ENCODE measurements at places on chromosomes 2 and 18.
A peak's percentile ranks its signal among the peaks of the same experiment; 100 is the strongest.

- DNase-seq: no peak
Measured at GRCh38 chr2:101893681-101894381, 97.9 kb upstream of the IL1R2 start.

GRCh38 chr2:43227830-43228281 is 1.4 kb upstream of the ZFP36L2 start:
- DNase-seq: no peak

DNA sequence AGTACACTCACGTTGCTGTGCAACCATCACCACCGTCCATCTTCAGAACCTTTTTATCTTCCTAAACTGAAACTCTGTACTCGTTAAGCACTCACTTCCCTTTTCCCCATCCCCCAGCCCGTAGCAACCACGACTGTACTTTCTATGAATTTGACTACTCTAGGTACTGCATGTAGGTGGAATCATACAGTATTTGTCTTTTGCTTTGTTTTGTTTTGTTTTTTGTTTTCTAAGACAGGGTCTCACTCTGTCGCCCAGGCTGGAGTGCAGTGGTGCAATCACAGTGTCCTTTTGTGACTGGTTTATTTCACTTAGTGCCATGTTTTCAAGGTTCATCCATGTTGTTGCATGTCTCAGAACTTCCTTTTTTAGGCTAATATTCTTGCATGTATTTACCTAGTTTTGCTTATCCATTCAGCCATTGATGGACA is 7.0 kb upstream of the TYMS start:
- no peak for DNase-seq

DNA sequence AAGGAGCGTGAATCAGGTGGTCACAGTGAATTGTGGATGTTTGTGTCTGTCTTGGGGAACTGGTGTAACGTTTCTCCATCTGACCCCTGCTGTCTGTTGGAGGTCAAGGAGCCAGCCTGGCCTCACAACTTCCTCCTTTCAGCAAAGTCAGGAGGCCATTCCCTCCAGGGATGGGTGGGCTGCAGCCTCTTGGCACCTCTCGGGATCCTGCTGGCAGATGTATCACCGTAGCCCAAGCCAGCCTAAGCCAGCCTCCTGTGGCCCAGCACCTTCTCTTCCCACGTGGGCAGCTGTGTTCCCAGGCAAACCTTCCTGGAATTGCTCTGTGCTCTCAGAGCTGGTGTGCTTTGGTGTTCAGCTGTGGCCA is 30.5 kb downstream of the HPCAL1 start:
- peak; percentile 34 for DNase-seq

DNA sequence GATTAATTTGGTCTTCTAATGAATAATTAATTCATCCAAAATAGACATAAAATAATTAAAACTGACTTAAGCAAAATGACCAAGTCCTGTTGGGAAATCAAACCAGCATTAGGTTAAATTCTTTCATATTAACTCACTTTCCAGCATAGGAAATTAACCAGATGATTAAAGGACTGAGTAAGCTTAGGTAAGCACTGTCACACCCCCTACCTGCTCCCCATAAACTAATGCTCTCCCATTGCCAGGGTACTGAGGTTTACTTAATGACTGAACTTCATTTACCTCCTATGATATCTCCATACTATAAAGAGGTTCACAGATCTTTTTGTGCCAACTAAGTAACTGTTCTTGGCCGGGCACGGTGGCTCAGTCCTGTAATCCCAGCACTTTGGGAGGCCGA is 13.7 kb downstream of the DSC2 start:
- no peak for DNase-seq

- DNase-seq: peak; percentile 54
Measured at GRCh38 chr18:46071653-46072375, at the start of gene PSTPIP2. PSTPIP2 (minus strand) TSS chr18:46072260; CDS start chr18:46072188, 72 bp downstream.

GRCh38 chr2:48049371-48049770 is 143.1 kb upstream of the FBXO11 start:
- peak; percentile 55 for DNase-seq

GRCh38 chr2:63654959-63655358 is 66.2 kb downstream of the MDH1 start:
- DNase-seq: no peak

DNA sequence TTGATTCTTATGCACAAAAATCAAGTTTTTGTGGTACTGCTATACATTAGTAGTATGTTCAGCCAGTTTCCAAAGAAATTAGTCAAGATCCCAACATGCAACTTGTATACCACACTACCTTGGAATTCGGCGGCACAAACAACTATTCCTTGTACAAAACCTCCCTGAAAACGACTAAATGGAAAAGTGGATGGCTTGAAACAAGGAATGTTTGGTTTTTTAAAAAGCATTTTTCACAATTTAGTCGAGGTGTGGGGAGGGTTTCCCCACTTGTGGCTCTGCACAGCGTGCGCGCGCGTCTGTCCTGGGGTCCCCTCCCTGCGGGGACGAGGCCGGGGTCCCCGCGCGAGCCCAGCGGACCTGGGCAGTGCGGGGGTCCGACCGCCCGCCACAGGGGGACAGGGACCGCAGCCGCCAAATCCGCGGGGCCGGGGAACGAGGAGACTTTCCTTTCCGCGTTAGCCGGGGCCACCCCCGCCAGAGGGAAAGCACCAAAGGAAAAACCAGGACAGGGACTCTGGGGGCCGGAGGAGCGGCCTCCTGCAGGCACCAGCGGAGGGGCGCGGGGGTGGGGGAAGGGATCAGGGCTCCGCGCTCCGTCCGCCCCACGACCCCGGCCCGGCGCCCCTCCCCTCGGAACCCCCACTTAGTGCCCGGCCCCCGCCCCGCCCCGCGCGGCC is 534 bp upstream of the SOCS6 start:
- DNase-seq: peak; percentile 59

GRCh38 chr18:6423289-6423688 is 8.6 kb upstream of the L3MBTL4 start:
- DNase-seq: no peak

GRCh38 chr2:190173392-190173791 is 110.9 kb upstream of the MSTN start:
- no peak for DNase-seq

DNA sequence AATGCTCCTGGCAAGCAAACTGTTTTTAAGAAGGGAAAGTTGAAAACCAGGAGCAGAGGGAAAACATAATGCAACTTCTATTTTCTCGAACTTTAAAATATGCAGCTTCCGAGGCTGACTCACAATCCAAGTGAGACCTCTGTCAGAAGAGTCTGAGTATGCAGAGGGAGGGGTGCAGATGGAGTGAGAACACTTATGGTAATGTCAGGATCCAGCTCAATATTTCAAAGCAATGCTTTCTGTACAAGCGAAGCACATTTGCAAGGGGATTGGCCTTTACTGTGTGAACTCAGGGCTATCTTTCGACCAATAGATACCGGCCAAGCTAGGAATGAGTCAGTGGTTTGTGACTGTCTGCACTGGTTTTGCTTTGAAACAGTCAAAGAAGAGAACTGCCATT is 242.7 kb downstream of the CNTNAP5 start:
- DNase-seq: no peak

DNA sequence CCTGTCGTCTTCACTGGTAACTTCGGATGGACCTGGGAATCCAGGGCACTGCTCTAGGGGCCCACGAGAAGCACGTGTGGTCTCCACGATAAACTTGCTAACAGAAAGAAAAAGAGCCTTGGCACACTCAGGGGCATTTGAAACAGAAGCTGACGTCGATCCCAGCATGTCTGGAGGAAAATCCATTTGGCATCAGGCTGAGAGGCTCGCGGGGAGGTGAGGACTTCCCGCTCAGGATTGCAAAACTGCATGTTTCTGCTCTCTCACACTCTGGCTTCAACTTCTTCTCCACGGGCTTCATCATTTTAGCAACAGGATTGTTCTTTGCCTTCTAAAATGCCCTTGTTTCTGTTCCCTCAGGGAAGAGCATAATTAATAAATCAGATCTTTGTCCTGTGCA is 181.7 kb upstream of the COPS8 start:
- DNase-seq: no peak

DNA sequence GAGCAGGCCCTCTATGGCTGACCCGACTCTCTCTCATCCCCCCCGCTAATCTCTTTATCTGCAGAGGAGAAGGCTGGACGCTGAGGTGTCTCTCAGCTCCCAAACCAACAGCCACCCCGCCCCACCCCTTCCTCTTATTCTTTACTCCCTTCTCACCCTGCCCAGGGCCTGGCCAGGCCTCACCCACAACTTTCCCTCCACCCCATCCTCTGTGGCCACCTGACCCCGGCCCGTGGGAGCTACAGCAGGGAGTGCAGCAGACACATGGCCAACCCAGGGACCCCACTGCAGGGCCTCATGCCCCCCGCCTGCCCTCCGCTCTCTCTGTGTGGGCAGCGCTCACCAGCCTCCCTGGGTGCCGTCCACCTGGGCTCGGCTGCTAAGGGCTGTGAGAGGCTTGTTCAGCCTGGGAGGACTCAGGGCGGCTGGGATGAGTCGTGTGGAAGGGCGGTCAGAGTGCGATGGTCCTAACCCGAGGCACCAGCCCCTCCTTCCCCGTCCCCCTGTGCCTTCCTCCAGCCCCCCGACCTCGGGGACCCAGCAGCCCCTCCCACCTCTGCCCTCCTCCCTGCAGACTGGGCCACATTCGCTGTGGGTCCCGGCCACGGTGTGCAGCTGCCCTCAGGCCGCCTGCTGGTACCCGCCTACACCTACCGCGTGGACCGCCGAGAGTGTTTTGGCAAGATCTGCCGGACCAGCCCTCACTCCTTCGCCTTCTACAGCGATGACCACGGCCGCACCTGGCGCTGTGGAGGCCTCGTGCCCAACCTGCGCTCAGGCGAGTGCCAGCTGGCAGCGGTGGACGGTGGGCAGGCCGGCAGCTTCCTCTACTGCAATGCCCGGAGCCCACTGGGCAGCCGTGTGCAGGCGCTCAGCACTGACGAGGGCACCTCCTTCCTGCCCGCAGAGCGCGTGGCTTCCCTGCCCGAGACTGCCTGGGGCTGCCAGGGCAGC is 6.8 kb downstream of the NEU4 start:
- DNase-seq: peak; percentile 35

DNA sequence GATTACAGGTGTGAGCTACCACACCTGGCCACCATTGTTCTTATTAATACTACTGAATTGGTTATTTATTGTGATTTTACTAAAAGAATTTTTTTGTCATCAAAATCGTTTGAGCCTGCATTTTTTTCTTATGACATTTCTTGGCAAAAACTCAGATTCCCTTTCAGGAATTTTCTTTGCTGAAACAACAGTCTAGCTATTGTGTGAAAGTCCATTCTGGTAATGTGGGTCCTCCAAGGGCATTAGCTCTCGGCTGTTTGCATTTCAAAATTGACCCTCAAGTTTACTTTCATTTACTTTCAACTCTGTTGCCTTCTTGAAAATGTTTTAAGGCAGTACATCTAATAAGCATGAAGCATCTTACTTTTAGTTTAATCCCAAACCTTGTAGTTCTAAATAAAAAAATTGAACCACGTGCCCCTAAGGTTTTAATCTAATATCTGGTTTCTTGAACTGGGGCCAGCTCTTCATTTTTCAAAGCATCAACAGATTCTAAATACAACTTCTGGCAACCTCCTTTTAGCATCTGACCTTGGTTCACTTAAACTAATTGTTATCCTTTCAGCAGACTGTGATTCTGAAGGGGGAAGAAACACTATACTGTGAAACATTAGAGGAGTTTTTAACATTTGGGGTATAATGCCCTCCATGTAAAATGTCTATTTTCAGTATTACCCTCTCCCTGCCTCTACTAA is 325.2 kb upstream of the RAB12 start:
- DNase-seq: no peak

GRCh38 chr18:4102901-4103300 is 352.2 kb downstream of the DLGAP1 start:
- DNase-seq: no peak

GRCh38 chr18:366466-367061 is 98.7 kb upstream of the THOC1 start:
- DNase-seq: no peak

- DNase-seq: no peak
Measured at GRCh38 chr18:25187521-25188192, 164.3 kb downstream of the ZNF521 start.

GRCh38 chr2:25274868-25275574 is 66.7 kb downstream of the DNMT3A start:
- DNase-seq: no peak

DNA sequence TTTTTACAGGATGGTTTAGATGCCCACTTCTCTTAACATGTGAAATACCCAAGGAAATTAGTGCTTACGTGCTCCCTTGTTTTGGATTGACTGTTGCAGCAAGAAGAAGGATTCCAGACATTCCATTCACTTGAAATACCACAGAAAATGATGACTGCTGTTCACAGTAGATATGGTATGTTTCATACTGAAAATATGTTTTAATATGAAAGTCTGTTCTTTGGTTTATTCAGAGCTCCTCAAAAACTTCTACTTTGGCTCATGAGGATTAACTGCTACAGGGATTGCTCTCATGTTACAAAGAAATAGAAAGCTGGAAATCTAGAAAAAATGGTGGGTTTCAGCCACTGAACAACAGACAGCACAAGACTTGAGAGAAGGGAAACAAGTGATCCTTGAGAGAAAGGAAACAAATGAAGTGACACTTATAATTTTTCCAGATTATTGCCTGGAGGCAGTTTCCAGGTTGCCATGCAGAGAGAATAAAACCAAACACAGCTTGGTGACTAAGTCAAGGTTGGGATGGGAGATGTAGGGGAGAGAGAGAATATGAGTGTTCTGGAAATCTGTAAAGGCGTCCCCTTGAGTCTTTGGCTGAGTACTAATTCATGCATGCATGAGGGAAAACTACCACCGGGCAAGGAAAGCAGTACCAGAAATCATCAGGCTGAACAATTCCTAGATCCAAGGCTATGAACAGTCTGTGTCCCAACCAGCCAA is 348.1 kb downstream of the CLIP4 start:
- no peak for DNase-seq

GRCh38 chr18:46715062-46715461 is 41.8 kb downstream of the ST8SIA5 start:
- DNase-seq: no peak

DNA sequence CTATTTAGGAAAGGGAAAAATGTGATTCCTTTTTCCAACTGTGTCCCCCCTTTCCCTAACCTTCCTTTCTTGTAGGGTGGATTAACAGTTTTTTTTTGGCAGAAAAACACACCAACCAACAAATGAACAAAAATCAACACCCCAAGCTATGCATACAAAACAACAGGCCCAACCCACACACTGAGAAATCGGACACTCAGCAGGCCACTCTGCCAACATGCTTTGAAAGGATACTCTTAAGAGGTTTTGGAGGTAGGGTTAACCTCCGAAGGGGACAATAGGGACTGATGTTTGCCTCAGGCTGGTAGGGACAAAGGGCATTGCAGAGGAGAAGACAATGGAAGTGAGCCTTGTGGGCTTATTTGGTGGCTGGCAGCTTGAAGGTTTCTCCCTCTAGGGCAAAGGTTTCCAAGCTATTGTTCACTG is 33.1 kb upstream of the POLE4 start:
- no peak for DNase-seq

Measured in NCI-H82 (cell line).